ENCODE measurements at places on chromosomes 3 and 15.

GRCh38 chr3:39927479-39927878, 118.1 kb downstream of the MYRIP start:
- no peak for DNase-seq

DNA sequence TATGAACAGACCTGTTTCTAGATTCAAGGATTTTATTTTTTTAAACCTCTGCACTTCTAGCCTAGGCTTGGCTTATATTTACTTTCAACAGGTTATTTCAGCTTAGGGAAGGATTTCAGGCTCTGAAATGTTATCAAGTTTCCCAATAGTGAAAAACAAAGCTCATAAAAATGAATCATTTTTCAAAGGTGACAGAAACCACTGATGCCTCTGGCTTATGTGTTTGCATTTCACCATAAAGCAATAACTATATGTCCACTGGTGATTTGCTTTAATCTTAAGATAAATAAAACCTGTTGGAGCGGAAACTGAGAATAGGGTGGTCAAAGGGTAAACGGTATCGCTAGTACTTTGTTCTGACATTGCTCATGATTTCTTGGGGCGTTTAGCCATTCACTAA, 141.2 kb upstream of the LRIG1 start:
- no peak for DNase-seq

DNA sequence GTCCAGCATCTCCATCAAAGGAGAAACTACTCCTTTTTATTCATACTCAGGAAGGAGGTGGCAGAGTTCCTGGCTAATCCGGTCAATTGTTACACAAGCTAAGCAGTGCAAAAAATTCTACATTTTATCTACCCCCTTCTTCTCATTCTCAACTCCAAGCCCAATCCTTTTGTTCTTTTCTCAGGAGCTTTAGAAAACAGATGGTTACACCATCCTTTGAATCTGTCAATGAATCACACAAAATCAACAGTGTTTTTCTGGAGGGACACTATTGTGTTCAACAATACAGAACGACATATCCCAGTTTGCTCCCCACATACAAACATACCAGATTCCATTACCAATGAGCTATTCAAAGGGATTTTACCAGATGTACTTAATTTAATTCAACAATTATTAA, 362.1 kb downstream of the MAGI1 start:
- DNase-seq: no peak

DNA sequence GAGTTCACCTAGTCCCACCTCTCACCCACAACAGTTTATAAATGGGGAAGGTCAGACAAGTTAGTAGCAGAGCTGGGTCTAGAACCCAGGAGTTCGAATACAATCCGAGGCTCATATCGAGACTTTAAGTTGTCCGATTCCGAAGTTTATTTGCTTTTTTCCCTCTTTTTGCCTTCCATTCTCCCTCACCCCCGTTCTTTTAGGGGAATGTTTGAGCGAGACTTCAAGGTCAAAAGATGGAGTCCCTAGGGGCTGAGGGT, 7.3 kb downstream of the BCL6 start:
- no peak for DNase-seq

GRCh38 chr3:3516996-3517395, 282.2 kb upstream of the LRRN1 start:
- DNase-seq: no peak

DNA sequence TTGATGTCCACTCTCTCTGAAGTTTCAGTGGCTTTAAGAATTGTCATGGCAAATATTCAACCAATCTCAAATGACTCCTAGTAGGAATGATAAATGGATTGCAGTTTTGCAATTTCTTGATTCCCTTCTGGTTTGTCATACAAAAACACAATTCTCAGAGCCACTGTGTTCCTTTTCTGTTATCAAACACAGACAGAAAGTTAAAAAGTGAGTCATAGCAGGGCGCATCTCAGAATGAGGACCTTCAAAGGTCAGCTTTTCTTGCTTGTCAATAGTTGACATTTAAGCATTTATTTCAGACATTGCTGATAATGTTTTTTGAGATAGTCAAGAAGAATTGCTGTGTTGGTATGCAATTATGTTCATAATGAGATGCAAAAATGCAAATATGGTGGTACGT, 405.9 kb downstream of the NR2F2 start:
- DNase-seq: no peak

GRCh38 chr15:80099241-80099640, 39.8 kb downstream of the ZFAND6 start:
- no peak for DNase-seq

DNA sequence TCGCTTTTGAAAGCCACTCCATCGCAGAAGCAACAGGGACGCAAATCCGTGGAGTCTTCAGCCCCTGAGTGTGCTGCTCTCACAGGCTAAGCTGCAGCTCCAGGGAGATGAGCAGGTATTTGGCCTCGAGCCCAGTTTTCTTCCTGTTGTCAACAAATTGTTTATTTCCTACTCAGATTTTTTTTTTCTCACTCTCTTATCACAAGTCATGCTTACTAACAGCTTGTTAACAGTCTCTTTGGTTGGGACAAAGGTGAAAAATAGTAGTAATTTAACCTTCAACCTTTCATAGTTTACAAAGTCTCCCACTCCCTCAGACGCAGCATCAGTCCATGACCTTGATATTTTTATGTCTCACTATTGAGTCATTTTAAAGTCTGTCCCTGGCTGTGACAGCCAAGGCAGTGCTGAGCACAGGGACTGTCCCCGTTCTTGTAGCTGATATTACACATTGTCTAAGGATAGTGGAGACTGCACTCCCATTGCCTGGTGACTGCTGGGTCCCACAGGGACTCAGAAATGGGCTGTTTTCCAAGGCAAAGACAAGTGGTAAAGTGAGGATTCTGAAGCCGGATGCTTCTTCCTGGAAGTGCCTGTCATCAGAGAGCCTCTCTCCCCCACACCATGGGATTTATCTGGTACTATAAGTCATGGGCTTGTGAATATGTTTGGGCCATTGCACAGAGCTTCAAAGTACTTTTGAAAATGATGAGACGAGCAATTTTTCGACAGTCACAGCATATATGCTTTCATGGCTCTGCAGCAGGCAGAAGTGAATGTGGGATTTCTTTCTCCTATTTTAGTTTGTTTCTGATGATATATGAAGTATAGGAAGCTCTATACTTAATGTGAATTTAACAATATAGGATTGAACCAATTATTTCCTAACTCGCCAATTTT, 59.8 kb upstream of the UNC13C start:
- DNase-seq: no peak

DNA sequence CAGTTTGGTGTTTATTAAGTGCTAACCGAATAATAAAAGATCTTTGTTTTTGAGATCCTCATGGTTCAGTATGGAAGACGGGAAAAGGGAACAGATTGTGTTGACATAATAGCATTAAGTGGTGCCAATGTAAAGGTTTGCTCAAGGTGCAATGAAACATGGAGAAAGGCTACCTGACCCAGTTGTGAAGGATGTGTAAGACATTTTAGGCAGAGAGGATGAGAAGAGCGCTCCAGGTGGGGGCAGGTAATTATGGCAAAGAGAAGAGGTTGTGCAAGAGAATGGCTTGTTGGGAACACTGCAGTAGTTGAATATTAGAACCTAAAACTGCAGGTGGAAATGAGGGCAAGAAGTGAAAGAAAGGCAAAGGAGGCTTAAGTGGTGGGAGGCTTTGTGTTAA, 140.8 kb downstream of the DIPK2A start:
- DNase-seq: no peak

DNA sequence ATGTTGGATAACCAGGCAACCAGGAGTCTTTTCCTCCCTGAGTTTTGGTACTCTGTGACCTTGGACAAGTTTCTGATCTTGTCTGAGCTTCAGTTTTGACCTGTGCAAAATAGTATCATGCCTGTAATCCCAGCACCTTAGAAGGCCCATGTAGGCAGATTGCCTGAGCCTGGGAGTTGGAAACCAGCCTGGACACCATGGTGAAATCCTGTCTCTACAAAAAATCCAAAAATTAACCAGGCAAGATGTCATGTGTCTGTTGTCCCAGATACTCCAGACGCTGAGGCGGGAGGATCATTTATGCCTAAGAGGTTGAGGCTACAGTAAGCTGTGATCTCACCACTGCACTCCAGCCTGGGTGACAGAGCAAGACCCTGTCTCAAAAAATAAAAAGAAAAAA, 114.8 kb downstream of the IL12A start:
- no peak for DNase-seq

DNA sequence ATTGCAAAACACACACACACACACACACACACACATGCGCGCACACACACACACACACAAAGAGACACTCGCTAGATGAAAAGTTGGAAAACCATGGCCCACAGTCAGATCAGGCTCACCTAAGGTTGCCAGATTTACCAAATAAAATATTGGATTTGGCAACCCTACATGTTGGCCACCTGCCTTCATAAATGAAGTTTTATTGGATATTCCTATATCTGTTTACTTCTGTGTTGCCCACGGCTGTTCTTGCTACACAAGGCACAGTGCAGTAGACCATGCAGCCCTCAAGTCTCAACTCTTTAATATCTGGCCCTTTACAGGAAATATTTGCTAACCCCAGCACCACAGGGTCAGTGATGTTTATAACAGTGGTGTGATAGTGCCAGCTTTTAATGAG, 445.0 kb upstream of the PROK2 start:
- no peak for DNase-seq

DNA sequence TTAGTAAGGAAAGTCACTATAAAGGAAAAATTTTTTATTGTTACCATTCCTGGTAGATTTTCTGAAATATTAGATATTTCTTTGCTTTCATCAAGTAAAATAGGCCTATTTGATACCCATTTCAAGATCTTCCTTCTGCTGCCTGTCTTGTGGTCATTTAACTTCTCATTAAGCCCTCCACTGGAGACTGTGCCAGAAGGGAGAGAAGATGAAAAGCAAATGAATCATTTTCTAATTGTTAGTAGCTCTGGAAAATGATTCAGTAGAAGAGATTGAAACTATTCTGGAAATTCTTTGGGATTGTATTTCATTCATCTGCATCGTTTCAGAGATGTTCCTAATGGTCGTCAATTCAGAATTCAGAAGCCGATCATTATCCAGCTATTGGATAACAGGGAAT, 3.2 kb downstream of the KCTD6 start:
- no peak for DNase-seq

DNA sequence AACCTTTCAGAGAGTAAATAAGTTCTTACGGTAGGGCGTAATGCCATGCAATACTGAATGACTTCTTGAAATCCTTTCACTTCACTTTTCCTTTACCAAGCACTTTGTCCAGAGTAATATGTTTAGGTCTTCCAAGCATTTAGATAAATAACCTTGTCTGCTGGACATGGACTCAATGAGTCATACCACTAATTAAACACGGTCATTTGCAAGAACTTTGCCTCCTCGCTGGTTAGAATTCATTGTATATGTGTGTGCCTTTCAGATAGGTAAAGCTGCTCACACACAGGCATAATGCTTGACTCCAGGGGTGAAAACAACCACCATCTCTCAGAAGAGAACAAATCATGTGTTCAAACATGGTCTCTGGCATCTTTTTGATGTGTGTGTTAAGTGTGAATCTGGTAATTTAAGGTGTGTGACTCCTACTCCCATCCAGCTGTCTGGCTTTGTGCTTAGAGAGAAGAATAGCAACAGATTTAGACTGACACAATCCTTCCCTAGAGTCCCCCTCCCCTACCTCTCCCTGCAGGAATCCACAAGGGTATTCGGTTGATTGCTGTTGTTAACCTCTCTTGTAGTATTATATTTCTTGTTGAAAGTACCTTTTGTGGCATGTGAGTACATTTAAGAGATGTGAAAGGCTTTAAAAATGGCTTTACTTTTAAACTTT, 419.0 kb downstream of the CNTN4 start:
- no peak for DNase-seq

- no peak for DNase-seq
These were observed 22.7 kb upstream of the CTNNB1 start for GRCh38 chr3:41176596-41176995.

DNA sequence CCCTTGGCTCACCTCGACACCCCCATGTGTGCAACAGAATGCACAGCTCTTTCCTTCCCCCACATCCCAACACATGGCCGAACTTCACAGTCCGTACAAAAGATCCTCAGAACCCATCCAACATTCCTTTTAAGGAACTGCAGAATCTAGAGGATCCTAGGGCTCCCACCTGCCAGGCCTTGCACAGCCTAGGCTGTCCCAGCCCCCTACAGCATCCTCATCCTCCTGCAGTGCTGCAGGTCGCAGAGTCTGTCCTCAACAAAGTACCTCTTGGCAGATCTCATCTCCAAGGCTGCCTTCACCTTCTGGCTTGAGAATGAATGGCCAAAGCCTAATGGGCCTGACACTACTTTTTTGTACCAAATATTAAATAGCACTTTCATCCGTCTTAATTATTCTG, 19.8 kb downstream of the PRR23E start:
- DNase-seq: no peak

DNA sequence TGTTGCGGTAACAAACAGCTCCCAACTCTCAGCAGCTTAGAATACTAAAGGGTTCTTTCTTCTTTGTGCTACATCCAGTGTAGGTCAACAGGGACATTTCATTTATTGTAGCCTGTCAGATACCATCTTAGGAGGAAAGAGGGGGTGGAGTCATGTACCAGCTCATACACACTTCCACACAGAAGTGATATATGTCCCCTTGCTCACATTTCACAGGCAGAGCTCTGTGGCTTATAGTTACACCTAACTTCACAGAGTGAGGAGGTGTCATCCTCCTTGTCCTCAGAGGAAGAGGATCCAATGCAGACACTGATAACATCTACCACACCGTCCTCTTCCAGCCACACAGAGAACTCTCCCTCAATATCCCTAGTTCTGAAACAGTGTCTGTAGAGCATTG, 247.2 kb downstream of the SLCO3A1 start:
- DNase-seq: no peak

- peak; percentile 33 for DNase-seq
These were observed 10.7 kb downstream of the BMF start for GRCh38 chr15:40097968-40098476.

GRCh38 chr3:71109241-71109976, 474.1 kb downstream of the FOXP1 start:
- DNase-seq: peak; percentile 54

GRCh38 chr3:122230174-122230573, 46.7 kb downstream of the CASR start:
- DNase-seq: no peak

DNA sequence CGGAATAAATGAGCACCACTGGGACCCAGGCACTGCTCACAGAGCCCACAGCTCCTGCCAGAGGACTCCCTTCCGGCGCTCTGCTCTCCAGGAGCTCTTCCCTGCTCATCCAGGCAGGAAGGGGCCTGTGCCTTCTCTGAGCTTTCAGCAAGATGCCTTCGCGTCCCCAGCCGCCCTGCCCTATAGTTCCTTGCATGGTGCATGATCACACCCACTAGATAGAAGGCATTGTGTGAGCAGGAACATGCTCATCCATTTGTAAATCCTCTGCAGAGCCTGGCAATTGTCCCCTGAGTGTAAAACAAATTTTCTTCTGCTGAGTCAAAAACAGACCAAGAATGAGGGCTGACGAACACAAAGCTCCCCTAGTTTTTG, 181.6 kb downstream of the MEGF11 start:
- DNase-seq: peak; percentile 30

DNA sequence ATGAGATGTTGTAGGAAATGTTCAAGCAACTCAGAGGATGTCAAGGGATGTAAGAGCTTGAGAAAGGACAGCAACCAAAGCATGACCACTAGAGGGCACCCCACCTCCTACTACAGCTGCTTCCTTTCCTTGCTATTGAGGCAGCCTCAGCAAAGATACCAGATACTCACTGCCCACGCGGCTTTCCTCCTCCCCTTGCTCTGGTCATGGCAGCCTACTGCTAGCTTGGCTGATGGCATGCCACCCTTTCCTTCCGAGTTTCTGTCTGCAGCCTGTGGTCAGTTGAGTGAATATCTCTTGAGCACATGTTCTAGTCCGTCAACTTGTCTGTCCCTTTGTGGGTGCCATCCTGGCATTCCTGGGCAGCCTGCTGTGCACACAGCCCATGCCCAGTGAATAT, 4.4 kb upstream of the CXCR6 start:
- DNase-seq: peak; percentile 85
